Renal cortical epithelial cell (primary cell): ENCODE measurements at places on chromosomes 12 and 14.

DNA sequence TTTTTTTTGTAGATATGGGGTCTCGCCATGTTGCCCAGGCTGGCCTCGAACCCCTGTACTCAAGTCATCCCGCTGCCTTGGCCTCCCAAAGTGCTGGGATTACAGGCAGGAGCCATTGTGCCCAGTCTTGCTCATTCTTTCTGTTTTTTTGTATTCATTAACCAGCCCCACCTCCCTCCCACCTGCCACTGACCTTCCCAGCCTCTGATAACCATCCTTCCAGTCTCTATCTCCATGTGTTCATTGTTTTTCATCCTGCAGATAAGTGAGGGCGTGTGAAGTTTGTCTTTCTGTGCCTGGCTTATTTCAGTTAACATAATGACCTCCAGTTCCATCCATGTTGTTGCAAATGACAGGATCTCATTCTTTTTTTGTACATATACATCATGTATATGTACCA, 19.0 kb downstream of the MYL2 start:
- no peak for DNase-seq

DNA sequence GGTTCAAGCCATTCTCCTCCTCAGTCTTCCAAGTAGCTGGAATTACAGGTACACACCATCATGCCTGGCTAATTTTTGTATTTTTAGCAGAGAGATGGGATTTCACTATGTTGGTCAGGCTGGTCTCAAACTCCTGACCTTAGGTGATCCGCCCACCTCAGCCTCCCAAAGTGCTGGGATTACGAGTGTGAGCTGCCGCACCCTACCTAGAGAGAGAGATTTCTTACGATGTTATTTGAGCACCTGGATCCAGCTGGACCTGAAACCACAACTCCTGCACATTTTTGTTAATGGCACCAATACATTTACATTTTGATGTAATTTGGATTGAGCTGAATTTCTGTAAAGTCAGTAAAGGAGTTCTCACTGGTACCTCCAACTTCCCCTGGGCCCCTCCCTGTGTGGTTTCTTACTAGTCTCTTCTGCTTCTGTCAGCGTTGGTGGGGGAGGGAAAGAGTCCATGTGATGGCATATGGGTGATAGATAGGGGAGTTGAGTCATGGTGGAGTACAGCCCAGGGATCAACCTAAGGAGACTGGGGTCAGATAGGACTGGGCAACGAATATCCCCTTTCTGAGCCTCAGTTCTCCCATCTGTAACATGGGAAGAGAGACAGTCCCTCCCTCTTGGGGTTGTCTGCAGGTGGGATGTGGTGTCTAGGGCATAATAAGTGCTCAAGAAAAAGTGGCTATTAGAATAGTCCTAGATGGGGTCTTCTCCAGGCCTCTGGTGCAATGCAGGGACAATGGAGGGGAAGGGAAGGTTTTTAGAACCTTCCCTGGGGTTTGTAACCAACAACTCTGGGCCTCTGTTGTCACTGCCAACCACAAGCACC, 83.3 kb upstream of the MED13L start:
- DNase-seq = no peak

DNA sequence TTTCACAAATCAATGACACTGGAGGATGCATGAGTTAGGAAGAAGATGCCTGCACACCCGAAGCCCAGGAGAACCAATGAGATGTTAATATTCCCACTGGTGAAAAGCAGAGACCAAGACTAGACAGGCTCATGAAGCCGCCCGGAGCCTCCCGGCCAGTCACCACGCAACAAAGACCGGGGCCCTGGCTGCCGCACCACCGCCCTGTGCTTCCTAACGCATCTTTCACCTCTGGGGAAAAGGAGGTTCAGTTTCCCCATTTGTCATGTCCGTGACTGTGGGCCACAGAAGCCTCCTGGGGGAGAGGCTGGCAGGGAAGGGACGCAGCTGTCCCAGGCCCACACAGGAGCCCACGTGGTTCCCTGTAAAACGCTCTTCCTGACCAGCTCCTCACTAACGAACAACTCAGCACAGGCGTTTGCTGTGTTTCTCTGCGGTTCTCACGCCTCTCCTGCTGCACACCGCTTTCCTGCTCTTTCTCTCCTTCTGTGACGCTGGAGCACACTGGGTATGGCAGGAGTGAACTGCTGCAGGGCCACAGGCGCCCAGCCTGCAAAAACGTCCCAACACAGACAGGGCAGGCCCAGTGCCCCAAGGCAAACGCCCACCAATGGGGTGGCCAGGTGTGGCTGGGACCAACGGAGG, 10.8 kb downstream of the RIMBP2 start:
- DNase-seq = no peak

DNA sequence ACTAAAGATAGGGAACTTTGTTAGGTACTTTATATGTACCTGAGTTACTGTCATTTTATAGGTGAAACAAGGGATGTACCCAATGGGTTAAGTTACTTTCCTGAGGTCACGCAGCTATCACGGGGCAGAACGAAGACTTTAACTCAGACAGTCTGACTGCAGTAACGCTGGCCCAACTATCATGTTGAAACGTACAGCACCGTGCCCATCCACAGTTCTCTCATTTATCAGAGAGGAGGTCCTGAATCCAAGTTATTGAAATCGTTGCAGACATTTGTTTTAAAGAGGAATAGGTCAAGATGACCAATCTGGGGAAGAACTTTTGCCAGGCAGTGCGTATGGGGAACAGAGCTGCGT, 587 bp upstream of the C12orf75 start:
- DNase-seq = no peak

- DNase-seq = no peak
These were observed 105.3 kb upstream of the HECTD1 start for GRCh38 chr14:31312934-31313333.

GRCh38 chr14:105471297-105471821, 3.3 kb upstream of the CRIP2 start:
- no peak for DNase-seq

- no peak for DNase-seq
These were observed 99.7 kb downstream of the RFLNA start for GRCh38 chr12:124394462-124395128.

DNA sequence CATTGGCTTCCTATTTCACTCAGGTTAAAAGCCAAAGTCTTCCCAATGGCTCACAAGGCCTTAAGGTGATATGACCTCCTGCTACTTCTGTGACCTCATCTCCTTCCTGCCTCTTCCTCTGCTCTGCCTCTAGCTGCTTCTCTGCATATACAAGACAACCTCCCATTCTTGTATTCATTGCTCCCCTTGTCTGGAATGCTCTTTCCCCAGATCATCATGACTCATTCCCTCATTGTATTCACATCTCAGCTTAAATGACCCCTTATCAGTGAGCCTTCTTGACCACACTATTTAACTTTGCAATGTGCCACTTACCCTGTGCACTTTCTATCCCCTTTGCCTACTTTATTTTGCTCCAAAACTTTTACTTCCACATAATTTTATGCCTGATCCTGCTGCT, 90.2 kb downstream of the PPP1R12A start:
- DNase-seq = peak; percentile 83

DNA sequence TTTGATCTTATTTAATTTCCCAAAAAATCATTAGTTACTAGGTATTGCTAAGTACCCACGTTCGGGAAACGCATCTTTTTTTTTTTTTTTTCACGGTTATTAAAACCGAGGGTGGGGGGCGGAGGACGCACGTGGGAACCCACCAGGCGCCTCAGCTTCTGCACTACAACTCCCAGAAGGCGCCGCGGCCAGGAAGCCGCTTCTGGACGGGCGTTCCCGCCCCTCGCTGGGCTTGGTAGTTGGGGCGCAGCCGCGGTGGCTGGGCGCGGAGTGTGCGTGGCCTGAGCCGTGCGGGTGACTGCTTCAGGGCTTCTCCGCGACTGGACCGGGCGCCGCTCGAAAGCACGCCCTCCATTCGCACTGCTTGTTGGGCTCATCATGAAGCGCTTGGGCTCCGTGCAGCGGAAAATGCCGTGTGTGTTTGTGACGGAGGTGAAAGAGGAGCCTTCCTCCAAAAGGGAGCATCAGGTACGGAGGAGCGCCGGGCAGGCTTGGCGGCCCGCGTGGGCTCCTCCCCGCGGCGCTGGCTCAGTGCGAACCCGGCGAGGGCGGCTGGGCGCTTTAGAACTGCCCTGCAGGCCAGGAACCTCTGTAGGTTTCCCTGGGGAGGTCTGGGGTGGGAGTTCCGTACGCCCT, 6.2 kb upstream of the C12orf50 start:
- peak; percentile 72 for DNase-seq

DNA sequence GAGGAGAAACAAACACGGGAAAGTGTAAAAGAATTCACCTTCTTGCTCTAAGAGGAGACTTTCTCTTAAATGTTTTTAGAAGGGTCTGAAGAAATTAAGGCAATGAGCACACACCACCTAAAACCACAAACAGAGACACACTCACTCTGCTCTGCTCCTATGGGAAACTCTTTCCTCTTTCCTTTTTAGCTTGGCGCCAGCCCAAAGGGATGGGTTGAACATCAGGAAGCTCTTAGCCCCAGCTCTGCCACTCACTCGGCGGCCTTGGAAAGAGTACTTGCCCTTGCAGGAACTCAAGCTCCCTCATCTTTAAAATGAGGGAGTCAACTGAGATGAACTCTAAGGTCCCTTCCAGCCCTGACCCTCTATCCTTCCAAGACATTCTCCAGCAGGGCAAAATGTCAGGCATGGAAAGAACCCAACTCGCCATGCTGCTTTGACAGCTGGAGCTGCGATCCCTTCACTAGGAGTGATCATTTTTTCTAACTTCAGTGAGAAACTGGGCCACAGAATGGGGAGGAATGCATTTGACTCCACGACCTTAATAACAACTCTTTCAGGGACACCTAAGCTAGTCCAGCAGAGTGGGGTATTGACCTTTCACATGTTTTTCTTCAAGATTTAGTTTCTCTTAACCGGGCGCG, 980 bp upstream of the RNASE8 start:
- no peak for DNase-seq

DNA sequence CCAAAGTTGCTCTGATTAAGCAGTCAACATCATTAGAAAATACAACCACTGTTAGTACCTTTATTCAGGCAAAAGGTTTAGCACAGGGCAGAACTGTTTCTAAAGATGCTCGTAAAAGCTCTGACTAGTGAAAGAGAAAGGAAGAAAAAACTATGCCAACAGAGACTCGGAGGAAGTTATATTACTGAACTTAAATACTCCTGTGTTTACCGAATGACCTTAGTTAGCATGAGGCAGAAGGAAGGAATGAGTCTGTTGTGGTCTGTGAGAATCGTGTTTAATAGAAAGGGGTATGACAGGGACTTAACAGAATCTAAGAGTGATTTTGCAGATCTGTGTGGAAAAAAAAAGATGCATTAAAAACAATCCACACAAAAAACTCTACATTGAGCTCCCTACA, 84.1 kb upstream of the OVCH1 start:
- no peak for DNase-seq

DNA sequence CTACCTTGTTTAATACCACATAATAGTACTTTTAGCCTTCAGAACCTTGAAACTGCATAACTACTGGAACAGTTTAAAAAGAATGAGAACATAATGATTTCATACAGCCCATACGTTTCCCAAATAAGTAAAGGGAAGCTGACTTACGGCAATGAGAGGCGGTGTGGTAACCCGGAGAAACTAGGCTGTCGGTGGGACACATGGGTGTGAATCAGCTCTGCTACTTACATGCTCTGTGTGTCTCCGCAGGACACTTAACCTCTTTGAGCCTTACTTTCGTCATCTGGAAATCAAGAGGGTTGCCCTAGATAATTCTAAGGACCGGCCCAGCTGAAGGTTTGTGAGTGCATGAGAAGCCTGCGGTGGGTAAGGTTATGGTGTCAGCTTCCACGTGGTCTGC, 49.3 kb upstream of the PLEKHG3 start:
- no peak for DNase-seq

DNA sequence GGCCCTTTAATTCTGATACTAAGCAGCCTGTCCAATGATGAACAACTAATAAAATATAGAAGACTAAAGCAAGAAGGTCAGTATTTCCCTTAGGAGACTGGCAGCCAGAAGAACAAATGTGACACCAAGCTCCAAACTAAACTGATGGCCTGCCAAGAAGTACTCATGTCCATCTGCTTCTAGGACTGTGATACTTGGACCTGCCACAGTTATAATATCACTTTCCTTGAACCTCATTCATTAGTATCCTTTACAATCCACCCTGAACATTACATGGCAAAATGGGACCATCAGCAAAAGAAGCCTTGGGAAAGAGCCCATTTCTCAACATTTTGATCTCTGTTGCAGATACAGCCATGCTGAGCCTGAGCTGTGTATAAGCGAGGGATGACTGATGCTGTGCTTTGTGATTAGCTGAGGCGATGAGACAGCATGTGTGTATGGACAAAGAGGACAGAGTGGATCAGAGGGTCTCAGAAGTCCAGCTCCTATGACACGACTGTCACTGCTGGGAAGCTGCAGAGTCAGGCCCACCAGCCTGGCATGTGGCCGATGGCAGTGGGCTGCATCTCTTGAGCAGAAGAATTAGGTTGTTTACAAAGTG, 73.9 kb downstream of the TGFB3 start:
- DNase-seq = no peak

GRCh38 chr12:29516431-29516875, 19.0 kb upstream of the OVCH1 start:
- no peak for DNase-seq

DNA sequence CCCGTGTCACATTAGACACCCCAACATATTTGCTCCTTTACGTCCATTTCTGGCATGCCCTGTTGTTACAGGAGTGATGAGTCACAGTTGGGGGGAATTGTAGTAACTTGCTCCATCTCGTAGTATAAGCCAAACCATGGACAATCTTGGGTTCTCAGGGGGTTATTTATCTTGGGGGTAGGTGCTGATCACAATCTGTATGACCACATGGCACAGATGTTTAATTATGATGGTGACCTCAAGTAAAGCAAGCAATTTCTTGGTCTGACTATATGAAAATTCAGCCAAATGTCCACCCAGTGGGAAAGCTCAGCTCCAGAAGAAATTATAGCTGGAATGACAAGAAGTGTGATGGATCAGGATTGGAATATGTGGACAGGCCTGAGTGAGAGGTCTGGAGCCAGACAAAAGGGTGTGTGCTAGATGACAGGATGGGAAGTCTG, 32.1 kb upstream of the STON2 start:
- no peak for DNase-seq

DNA sequence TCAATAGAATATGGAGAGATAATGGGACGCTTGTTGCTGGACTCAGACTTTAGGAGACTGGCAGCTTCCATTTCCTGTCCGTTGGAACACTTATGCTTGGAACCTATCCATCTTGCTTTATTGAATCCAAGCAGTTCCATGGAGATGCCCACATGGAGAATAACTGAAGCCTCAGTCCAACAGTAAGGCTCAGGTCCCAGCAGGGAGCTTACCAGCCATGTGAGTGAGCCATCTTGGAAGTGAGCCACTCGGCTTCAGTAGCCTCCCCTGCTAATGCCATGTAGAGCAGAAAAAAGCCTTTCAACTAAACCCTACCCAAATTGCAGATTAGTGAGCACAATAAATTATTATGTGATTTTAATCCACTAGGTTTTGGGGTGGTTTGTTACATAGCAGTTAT, 538.8 kb upstream of the STXBP6 start:
- DNase-seq = no peak

DNA sequence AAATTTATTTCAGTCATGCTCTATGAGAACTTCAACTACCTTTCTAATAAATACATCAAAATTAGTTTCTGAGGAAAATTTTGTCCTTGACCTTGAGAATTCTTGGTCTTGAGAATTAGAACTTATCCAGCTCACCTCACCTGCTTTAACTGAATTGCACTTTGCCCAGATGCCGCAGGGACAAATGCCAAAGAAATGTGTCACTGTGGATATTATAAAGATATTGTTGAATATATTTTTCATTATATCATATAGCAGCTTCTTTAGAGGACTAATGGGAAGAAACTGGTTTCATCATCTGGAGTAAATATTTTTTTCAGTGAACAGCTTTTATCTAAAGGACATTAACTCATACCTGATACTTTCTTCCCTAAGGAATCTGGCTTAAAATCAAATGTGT, 54.1 kb downstream of the LRP6 start:
- no peak for DNase-seq

- DNase-seq = no peak
These were observed 18.6 kb upstream of the RIN3 start for GRCh38 chr14:92495027-92495426.
